ENCODE measurements at places on chromosomes 4 and X.

- DNase-seq = no peak
Observed at GRCh38 chrX:19660604-19661255, 145.4 kb upstream of the MAP3K15 start.

GRCh38 chrX:152912106-152912505 lies 14.2 kb downstream of the ZNF185 start:
- peak; percentile 22 for DNase-seq

- no peak for DNase-seq
Observed at GRCh38 chr4:87530868-87531267, 1.7 kb upstream of the SPARCL1 start.

DNA sequence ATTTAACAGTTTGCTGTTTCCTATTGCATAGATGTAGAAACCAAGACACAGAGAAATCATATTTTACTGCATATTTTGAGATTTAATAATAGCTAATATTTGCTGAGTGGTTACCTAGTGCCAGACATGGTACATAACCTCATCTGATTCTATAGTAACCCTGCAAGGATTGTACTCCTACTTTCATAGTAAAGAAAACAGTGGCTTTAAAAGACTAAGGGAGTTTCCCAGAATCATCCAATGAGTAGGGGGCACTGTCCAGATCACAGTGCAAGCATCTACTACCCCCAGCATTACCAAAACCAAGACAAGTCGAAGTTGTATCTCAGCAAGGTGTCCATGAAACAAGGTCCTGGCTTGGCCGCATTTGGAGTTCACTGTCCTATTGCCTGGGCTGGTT lies 224.5 kb upstream of the TENM3 start:
- no peak for DNase-seq

DNA sequence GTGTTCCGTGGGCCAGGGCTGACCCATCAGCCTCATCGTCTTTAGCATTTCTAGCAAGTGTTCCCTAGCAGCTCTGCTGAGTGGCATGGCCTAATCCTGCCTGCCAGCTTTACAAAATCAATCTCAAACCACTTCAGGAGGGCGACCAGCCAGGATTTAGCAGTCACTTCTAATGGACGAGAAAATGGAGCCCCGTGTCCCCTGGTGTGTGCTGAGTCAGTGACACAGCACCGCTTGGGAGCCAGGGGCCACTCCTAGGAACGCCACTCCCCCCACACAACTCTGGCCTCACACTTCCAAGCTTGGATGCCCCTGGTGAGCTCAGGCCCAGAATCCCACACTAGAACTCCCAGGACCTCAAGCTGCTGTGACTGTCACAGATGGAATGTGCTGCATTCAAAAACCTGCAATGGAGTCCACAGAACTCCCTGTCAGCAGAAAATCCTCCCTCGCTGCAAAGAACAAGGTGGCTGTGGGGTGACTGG lies 311.2 kb upstream of the GATB start:
- DNase-seq = no peak

DNA sequence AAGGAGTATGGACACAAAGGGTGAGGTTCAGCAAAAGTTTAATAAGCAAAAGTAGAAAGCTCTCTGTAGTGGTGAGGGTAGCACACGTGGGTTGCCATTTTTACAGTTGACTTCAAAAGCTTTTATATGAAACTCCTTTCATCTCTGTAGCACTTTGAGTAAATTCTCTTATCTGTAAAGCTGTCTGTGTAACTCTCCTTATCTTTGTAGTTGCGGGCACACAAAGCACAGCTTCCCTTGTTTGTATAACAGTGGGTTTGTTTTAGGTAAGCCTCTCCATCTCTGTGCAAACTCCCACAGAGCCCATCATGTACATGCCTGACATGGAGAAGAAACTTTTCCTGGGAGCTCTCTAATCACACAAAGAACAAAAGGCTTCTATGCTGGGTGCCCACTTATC lies 325.9 kb upstream of the PABPC5 start:
- no peak for DNase-seq

DNA sequence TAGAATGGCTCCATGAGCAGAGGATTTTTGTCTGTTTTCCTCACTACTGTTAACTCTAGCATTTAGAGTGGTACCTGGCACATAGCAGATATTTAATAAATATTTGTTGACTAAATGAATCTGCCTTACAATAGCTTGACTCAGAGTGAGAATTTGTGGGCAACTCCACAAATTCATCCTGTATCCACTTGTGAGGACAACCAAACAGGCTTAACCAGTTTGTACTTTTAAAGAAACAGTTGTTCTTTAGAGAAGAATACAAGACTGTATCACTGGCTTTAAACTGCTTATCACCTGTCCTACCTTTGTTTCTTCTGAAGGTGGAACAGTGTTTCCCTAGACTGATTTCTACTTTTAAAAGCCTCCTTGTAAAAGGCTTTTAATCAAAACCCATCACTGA lies 141.3 kb upstream of the SH3RF1 start:
- DNase-seq = no peak

GRCh38 chrX:33721927-33722326 lies 410.2 kb downstream of the FAM47A start:
- no peak for DNase-seq

DNA sequence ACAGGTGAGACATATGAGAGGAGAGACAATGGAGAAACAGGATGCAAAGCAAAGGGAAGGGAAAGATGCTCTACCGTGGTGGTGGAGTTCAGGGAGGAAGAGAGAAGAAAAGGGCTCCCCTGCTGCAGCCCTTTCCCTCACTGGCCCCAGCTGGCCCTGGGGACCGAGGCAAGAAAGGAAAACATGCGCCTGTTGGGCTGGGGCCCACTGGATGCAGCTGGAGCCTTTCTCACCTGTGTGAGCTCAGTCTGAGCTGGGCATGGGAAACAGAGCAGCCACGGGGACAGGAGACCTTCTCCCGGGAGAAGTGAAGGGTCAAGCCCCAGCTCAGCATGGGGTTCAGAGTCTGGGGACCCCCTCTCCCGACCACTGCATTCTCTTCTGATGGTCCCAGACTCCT lies 11.9 kb downstream of the NXF3 start:
- no peak for DNase-seq

GRCh38 chr4:75771607-75772006 lies 47.2 kb downstream of the USO1 start:
- no peak for DNase-seq

- DNase-seq = no peak
Observed at GRCh38 chrX:43805579-43805978, 76.7 kb downstream of the MAOB start.

DNA sequence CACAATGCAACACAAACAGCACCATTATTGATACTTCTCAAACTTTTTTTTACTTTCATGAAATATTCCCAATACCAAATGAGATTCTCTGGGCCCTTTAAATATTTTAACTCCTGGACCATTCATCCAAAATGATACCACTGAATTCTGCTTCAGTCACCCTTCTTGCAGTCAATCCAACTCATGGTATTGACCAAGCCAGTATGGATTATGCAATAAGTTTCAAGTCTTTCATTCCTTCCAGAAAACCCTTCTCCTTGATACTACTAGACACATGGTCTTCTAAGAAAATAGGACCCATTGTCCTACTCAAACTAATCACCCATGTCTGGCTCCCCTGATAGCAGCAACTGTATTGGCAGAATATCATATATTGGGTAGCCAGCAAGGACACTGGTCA lies 23.0 kb downstream of the ZNF721 start:
- DNase-seq = no peak

GRCh38 chr4:107951551-107951950 lies 20.2 kb downstream of the CYP2U1 start:
- DNase-seq = no peak

GRCh38 chr4:15145709-15146108 lies 143.4 kb downstream of the CPEB2 start:
- no peak for DNase-seq

- DNase-seq = no peak
Observed at GRCh38 chr4:53009824-53010223, 147.7 kb downstream of the RASL11B start.

DNA sequence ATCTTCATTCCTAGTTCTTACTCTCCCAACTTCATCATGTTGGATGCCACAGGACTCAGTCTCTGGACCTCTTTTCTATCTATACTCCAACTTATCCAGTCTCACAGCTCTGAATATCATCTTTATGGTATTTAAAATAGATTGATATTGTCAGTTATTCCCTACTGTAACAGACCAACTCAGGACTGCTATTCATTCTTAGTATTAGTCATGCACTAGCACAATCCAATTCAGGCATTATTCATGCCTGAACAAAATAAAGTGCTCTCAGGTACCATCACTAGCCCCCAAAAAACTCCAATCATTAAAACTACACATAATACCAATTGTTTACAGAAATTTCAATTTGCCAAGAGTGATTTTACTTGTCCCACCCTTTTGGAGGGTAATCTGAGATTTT lies 37.7 kb downstream of the FRYL start:
- DNase-seq = no peak
